Anterior cingulate cortex (tissue), 58 donors: ENCODE measurements at places on chromosomes 3 and 15.

- no peak for DNase-seq
These were observed 51.1 kb downstream of the RARB start for GRCh38 chr3:25478964-25479726.

- no peak for DNase-seq
These were observed 27.0 kb downstream of the SHQ1 start for GRCh38 chr3:72821161-72821781.

- no peak for DNase-seq
These were observed 34.4 kb downstream of the TARS3 start for GRCh38 chr15:101689901-101690300.

DNA sequence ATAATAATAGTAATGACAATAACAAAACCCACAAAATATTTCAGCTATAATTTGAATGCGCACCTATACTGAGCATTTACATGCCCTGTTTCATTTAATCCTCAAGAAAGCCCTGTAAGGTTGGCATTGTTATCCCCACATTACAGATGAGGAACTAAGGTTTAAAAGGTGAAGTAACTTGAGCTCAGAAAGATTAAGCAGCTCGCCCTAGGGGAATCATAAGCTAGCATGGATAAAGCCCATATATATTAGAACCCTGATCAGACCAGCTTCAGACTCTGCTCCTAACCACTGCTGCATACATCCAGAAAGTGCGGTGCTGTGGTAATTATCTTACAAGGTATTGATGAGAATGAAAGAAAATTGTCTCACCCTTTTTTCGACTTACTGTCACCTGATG is 141.1 kb upstream of the CGNL1 start:
- no peak for DNase-seq

GRCh38 chr15:81480645-81481053 is 106.6 kb upstream of the TMC3 start:
- no peak for DNase-seq

DNA sequence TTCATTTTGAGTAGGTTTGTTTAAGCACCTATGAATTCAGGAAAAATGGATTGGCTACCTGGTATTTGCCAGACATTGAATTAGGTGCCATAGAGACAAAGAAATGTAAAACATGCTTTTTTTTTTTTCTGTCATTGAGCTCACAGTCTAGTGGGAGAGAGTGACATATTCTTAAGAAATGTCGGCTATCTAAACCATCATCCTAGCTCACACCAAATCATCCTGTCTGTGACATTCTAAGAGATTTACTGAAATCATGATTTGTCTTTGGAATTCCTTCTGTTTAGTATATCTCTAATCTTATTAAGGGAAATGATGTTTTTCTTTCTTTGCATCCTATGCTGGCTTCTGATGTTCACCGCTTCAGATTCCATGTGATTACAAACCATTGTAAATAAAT is 59.5 kb upstream of the STXBP5L start:
- DNase-seq = no peak

- no peak for DNase-seq
These were observed 474.2 kb upstream of the ZNF385D start for GRCh38 chr3:22225161-22225560.

- no peak for DNase-seq
These were observed 6.1 kb upstream of the IL12A start for GRCh38 chr3:159982442-159982974.

DNA sequence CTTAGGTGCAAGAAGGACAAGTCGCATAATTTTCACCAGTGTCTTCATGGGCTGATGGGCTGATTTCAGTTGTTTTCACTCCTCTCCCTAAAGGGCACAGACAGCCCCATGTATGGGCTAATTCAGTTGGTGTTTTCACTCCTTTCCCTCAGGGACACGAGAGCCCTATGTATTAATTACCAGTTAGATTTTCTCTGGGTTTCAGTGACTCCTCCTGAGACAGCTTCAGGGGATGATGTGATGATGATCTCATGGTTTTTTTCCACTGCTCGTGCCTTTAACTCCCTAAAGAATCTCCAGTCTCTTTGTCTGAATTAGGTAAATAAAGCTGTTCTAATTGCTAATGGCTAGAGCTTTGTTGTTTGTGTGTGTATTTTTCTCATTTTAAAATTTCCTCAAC is 9.9 kb downstream of the RAMAC start:
- no peak for DNase-seq

GRCh38 chr3:2968475-2968874 is 141.7 kb downstream of the IL5RA start:
- DNase-seq = no peak

DNA sequence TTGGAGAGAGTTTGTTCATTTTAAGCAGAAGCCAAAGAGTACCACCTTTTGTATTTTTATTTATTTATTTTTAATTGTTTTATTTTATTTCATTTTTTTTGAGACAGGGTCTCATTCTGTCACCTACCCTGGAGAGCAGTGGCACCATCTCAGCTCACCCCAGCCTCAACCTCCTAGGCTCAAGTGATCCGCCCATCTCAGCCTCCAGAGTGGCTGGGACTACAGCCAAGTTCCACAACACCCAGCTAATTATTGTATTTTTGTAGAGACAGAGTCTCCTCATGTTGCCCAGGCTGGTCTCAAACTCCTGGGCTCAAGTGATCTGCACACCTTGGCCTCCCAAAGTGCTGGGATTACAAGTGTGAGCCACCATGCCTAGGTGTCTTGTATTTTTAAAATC is 9.6 kb downstream of the CCR8 start:
- DNase-seq = no peak

- no peak for DNase-seq
These were observed 128.2 kb downstream of the SUCLG2 start for GRCh38 chr3:67526246-67526645.

- no peak for DNase-seq
These were observed 15.5 kb upstream of the PCSK6 start for GRCh38 chr15:101504866-101505609.

DNA sequence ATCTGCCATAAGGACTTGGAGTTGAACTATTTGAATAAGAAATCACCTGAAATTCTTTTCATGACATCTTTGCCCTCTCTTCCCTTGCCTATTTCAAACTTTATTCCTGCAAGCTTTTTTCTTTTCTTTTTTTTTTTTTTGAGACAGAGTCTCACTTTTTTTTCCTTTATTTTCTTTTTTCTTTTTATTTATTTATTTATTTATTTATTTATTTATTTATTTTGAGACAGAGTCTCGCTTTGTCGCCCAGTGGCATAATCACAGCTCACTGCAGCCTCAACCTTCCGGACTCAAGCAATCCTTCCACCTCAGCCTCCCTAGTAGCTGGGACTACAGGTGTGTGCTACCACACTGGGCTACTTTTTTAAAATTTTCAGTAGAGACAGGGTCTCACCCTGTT is 369.3 kb upstream of the ATP11B start:
- DNase-seq = no peak

- no peak for DNase-seq
These were observed 103.9 kb upstream of the AKAP13 start for GRCh38 chr15:85276508-85276907.

- DNase-seq = no peak
These were observed 172.1 kb downstream of the POLR2M start for GRCh38 chr15:57878573-57878972.

DNA sequence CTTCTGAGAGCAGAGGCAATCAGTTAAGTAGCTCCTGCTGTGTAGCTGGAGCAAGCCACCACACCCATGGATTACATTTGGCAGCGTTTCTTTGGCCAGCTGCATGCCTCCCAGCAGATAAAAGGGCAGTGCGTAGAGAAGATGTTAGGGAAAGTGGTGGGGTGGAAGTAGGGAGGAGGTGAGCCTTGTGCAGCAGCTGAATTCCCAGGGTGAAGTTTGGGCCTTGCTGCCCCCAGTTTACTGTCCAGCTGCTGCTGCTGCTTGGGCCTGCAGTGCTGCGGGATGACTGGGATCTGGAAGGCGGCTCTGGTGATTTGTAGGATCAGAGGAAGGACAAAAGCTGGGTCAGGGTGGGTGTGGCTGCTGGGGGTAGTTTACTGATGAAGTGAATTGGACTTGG is 318.7 kb upstream of the C2CD4B start:
- DNase-seq = no peak

DNA sequence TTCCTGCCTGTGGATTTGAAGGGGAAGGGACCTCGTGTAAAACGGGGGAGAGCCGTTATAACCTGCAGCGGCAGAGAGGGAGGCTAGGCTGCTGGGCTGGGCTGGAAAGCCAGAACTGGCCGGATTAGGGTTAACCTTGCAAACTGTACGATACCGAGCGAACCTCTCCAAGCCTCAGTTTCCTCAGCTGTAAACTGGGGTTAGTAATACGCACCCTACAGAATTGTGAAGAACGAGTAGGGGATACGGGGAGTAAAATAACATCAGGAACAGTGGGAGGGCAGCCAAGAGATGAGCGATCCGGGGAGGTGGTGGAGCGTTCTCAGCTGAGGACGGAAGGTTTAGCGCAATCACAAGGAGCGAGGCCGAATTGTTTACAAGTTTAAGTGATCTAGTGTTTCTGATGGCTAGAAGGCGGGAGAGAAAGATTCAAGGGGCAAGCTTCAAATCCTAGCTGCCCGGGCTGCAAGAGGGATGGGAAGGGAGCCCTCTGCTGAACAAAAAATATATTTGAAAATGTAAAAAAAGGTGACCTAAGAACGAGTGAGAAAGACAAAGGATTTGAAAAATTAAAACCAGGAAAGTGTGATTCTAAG is 768 bp upstream of the SEMA5B start:
- DNase-seq = no peak

- no peak for DNase-seq
These were observed 405.3 kb upstream of the C2CD4B start for GRCh38 chr15:62570405-62570783.
